IMR-90 (cell line): ENCODE measurements at places on chromosomes 3 and 15.
A peak's percentile ranks its signal among the peaks of the same experiment; 100 is the strongest.

DNA sequence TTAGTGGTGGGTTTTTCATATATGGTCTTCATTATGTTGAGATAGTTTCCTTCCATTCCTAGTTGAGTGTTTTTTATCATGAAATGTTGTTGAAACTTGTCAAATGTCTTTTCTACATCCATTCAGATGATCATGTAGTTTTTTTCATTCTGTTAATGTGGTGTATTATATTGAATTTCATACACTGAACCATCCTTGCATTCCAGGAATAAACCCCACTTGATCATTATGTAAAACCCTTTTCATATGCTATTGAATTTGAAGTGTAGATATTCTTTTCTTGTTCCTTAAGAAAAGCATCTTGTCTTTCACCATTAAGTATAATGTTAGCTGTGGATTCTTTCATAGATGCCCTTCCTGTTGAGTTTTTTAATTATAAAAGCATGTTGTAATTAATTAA, 42.9 kb downstream of the PIAS1 start:
- DNase-seq: no peak

DNA sequence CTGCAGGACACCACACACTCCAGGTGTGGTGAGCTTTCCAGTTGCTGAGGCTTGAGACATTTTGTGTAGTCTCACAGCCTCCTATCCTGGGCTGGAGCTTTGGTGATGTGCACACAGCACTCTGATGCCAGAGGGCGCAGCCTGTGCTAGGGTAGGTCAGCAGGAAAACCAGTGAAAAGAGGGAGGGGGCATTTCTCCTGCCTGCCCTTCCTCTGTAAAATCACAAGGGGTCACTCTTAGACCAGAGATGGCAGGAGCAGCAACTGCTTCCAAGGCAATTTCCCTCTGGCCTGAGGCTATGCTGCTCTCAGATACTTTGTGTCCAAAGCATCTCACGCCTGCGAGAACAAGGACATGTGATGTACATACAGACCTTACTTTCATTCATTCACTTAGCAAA, 16.5 kb upstream of the MUSTN1 start:
- DNase-seq: peak; percentile 49

DNA sequence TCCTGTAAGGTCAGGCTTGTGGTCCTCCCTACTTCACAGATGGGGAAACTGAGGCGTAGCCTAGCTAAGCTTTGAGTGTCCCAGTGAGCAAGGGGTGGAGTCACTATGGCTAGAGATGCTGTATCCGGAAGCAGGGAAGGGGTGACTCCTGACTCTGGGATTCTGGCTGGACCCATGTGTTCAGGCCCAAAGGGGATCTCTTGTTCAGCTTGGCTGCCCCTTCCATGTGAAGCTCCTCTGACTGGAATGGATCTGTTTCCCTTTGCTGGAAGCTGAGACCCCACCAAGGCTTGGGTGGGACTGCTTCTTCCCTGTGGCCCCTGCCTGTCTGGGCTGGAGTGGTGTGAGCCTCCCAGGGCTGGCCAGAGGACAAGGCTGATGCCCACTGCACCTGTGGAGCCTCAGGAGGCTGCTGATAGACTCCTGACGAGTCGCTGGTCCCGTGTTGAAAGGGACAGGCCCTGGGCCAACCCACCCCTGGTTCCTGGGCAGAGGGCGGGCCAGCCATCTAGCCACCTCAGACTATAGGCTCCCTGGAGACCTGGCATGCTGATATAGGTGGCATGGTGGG, 1.0 kb downstream of the MAPKAPK3 start:
- DNase-seq: no peak

DNA sequence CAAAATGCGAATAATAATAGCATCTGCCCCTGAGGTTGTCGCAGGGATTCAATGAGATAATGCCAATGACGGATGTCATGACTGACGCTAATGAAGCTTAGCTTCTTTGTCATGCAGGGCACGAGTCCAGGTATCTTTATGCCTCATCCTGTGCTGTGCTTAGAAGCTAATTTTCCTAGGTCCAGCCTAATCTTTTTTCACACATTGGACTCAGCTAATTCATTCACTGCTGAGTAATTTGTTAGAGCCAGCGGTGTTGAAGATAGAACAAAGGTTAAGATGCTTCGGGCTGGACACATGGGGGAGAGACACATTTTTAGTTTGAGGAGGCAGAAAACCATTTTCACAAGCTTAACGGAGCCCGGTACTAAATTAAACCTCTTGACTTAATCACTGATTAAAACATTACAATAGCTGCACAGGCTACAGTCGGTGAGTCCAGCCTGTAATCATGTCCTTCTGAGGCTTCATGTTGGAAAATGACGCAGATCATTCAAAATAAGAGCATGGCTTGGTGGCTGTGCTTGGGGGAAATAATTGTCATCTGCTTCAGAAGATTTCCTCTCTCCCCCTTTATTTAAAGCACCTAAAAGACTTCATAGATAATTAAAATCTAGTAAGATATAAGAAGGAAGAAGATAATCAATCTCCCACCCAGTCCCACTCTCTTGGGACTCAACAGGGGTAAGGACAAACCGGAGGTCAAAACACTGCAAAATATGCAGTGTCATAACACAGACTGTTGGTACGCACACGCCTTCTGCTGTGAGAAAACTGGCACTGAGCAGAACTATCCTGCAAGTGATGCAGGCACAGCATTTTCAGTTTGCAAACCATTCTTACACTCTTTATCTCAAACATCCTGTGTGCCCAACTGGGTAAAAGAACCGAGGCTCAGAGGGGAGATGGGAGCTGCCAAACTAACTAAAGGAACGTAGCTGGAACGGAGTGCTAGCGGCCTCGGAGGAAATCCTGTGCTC, 3.3 kb upstream of the CCDC174 start:
- DNase-seq: no peak

DNA sequence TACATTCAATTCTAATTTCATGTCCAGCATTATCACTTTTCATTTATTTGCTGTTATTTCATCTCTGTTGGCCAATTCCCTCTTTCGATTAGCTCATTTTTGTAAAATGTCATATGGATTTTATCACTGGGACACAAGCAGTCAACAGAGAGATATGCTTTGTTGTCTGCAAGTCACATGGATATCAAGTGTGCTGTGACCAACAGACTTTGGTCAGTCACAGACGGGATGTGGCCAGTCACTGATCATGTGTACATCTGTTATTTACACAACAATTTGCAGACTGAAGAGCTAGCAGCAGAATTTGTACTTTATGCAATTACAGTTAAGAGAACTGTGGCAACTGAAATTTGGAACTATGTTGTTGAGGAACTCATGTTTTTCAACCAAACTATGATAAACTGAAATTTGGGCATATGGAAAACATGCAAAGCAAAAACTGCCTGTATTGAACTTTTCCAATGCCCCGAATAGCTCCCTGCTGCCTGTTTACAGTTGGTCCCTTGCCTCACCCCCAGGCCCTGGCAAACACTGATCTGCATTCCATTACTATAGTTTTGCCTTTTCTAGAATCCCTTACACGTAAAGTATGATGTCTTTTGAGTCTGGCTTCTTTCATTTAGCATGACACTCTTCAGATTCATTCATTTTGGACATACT, 104.4 kb downstream of the RPL22L1 start:
- DNase-seq: no peak

DNA sequence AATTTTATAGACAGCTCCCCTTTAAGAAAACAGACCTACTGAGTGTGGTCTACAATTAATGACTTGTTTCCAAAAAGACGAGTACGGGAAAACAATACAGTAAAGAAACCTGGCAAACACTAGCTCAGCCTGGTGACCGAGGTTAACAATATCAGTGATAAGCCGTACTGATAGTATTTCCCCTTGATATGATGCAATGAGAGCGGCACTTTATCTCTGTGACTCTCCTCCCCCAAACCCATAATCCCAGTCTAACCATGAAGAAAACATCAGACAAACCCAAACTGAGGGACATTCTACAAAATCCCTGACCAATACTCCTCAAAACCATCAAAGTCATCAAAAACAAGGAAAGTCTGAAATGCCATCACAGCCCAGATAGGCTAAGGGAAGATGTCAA, 8.2 kb downstream of the DENND4A start:
- no peak for DNase-seq
